Effector memory CD4-positive, alpha-beta T cell (primary cell): ENCODE measurements at places on chromosomes 7 and 10.

DNA sequence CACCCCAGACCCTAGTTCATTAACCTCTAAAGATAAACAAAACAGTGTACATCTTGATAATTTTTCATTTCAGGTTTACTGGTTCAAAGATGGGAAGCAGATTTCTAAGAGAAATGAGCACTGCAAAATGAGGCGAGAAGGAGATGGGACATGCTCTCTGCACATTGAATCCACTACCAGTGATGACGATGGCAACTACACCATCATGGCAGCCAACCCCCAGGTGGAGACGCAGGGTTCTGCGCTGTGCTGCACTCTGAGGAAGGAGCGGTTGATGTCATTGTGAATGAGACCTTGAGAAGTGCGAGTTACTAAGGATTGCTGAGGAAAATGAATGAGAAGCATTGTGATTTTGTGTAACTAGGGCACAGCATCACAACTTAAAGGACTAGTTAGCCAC lies 37.6 kb downstream of the ATOH7 start:
- DNase-seq: no peak

DNA sequence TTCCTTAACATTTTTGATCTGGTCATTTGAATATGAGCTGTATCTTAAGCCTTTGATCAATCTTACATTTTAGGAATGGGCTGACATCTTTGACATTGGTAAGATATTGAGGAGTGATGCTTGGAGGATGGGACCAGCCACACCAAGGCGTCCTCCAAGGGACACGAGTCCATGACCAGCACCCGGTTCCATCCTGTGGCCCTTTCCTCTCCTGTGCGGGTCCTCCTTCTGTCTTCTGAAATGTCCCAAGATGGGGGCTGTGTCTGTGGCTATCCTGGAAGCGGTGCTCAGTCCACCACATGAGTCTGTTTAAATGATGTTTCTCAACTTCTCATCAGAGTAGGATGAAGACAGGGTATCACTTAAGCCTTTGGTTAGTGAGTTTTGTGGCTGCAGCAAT lies 67.3 kb upstream of the SHH start:
- DNase-seq: no peak

DNA sequence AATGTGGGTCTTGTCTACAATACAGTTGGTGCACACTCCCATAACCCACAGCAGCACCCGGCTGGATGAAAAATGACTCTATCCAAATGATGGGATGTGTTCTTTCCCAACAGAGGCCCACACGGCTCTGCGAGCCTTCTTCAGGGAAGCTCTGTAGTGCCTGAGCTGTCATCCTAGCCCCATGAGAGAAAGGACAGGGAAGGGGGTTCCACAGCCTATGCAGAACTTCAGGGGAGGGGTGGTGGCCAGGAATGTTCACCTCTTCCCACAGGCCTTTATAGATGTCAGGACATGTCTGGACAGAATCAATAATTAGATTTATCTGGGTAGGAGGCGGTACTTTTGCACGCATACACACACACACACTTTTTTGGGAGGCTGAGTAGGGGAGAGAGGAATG lies 109.0 kb downstream of the JCAD start:
- DNase-seq: no peak

GRCh38 chr7:47786557-47787248 lies 161.6 kb downstream of the PKD1L1 start:
- no peak for DNase-seq

- DNase-seq: no peak
Measured at GRCh38 chr10:115802911-115803310, 470.1 kb downstream of the GFRA1 start.

GRCh38 chr7:38830826-38831225 lies 78.2 kb downstream of the VPS41 start:
- no peak for DNase-seq

- DNase-seq: no peak
Measured at GRCh38 chr10:88291289-88292184, 291.6 kb downstream of the RNLS start.

- DNase-seq: no peak
Measured at GRCh38 chr7:72540106-72540611, 128.0 kb upstream of the CALN1 start.

DNA sequence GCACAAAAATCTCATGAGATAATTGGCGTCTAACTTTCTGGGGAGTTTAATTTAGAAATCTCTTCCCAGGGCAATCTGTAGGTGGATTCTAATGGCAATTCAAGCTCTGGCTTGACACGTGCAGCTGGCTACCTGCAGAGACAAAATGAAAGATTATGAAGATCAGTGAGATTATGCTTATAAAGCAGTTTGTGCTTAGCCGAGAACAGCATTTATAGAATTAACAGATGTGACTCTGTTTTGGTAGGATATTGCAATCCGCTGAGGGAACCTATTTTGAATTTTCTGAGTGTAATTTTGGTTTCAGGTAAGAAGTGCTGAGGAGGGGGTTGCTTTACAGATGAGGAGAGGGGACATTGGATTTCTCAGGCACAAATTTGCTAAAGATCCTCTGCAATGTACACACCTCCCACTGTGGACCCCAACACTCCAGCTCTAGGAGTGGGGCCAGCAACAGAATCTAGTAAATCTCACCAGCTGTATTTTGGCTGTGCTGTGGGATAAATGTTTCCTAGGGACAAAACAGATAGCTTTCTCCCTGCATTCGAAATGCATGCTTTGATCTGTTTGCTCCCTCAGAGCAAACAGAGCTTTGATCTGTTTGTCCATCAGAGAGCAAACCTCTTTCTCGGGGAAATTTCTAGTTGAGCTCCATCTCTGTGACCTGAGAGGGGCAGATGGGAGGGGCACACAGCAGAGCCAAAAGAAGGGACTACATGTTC lies 7.4 kb downstream of the GJD4 start:
- no peak for DNase-seq

- no peak for DNase-seq
Measured at GRCh38 chr7:75993689-75994387, 557 bp downstream of the TMEM120A start.

- no peak for DNase-seq
Measured at GRCh38 chr7:38211940-38212339, 33.9 kb downstream of the STARD3NL start.

GRCh38 chr7:55723621-55723941 lies 139.0 kb downstream of the SEPTIN14 start:
- DNase-seq: no peak

- DNase-seq: no peak
Measured at GRCh38 chr7:71484380-71484779, 352.4 kb downstream of the GALNT17 start.

DNA sequence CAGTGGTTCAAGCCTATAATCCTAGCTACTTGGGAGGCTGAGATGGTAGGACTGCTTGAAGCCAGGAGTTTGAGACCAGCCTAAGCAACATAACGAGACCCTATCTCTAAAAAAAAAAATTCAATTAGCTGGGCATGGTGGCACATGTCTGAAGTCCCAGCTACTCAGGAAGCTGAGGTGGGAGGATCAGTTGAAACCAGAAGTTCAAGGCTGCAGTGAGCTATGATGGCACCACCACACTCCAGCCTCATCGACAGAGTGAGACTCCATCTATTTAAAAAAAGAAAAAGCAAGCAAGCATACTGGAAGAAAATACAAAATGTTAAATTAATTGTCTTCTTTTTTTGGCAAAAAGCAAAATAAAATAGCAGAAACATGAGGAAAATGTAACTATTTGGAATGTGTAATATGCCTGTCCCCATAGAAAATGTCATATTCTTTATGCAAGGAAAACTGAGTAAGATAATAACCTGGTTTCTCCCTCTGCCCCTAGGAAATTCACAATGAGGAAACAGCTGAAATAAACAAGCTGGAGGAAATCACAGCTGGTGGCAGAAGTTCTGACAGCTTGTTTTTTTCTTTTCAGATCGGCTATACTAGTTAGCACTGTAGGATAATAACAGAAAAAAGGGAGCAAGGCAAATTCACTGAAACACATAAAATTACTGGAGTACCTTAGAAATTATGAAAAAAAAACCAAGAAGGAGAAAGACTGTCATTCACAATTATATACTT lies 48.5 kb downstream of the HERPUD2 start:
- DNase-seq: no peak

DNA sequence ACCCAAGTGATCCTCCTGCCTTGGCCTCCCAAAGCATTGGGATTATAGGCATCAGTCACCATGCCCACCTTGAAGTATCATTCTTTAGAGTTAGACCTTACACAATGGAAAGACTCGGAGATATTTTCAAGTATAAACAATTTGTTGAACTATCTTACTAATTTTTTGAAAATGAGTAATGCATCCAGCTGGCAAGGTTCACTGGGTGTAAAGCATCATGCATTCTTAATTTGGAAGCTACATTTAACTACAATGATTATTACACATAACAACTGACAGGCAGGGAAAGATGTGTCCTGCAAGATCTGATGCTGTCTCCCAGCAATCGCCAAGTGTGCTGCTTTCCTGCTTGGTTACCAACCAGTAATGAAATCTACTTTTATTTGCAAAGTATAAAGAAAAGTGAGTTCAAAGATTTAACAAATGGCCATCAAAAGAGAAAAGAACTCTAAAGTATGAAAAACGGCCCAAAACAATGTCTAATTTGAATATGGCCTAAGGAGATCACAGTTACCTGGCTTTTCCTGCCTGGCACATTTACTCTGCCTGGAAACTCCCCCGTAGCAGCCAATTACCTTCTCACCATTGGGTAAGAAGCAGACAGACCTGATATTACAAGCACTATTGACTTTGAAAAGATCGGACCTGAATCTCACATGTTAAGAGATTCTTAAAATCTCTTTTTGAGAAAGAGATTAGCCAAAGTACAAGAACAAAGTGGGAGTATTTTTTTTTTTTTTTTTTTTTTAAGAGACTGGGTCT lies 59.3 kb upstream of the NMT2 start:
- no peak for DNase-seq

DNA sequence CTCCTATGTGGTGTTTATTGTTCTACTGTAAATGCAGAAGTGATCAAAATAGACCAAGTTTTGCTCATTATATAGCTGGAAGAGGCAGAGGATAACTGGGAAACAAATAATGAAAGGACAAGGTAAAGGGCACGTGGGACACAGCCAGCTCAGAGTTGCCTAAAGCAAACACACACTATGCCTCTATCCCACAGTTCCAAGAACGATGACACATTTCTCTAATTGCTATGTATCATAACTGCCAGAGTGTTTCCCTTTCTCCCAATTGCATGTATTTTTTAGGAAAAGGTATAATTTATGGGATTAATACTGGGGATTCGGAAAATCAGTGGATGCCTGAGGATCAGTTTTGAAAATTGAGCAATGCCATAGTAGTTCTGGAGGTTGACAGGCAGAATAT lies 49.0 kb downstream of the CCDC71L start:
- no peak for DNase-seq

GRCh38 chr7:145474009-145474686 lies 638.3 kb upstream of the TPK1 start:
- no peak for DNase-seq

DNA sequence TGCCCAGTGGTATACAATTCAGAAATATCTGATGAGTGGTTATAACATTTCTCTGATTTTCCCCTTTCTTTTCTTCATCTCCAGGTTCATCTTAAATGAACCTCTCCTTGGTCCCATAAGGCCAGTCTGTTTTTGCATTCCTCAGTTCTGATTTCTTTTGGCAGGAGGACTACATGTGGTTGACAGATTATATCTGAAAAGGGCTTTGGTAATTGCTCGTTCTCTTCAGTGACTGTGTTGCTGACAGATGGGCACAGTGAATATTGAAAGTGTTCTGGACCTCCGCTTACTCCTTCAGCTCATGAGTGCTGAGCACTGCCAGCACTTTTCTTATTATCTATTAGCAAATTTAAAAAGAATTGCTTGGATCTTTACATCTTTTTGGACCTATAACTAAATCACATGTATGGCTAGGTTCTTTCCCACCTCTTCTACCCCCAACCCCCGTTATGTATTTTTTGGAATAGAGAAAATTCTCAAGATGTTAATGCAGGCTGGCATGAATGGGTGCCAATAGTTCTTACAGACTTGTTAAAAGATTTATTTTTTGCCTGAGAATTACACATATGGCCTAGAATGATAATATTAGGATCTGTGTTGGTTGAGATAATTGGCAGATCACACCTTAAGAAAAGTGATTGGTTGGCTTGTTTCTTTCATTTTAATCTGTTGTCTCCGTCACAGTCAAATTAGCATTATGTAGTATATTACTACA lies 323.0 kb downstream of the EXOC4 start:
- DNase-seq: no peak
